ENCODE measurements at places on chromosomes 7 and 10. TPM values are rescaled to one million over a fixed set of nuclear protein-coding genes. Genes with fewer than 3 reads are reported as not detected.

CDC14C gene
- not detected for total RNA-seq

NEUROG3 gene
- not detected for total RNA-seq

FANK1 gene
- 18.4 TPM for total RNA-seq

ACSM6 gene
- not detected for total RNA-seq

ANTXRL gene
- not detected for total RNA-seq

CUEDC2 gene
- total RNA-seq: 33.4 TPM

ZNF488 gene
- 0.37 TPM for total RNA-seq

CALML3 gene
- 0.11 TPM for total RNA-seq

MINDY4 gene
- total RNA-seq: 24.1 TPM

NPVF gene
- not detected for total RNA-seq

PIK3AP1 gene
- total RNA-seq: 24.0 TPM

MKX gene
- 3.5 TPM for total RNA-seq

SLC18A3 gene
- total RNA-seq: not detected

All from lung (tissue), 17 donors.